H1 (cell line): ENCODE measurements at places on chromosomes 11 and 22.

DNA sequence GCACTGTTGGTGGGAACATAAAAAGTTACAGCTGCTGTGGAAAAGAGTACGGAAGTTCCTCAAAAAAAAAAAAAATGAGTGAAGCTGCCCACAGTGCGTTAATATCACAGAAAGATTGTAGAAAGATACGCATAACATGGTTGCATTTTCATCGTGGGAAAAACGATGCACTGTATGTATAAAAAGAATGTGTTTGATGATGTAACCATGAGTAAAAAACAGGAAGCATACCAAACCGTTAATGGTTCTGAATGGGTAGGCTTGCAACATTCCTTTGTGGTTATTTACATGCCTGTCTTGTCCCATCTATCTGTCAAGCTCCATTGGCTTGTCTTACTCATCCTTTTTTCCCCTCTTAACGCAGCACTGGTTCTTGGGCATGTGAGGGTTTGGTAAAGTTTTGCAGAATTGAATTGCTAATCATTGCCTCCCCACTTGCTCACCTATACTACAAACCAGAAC, 33.8 kb upstream of the DKK3 start:
- no peak overlapping the region for H3K4me3 ChIP-seq
- no peaks in the 10 kb centered on the region; the same call in 1 of the 2 replicates for H3K27me3 ChIP-seq
- H3K27ac ChIP-seq = no peak overlapping the region
- no peaks in the 10 kb centered on the region for H3K4me1 ChIP-seq
- DNase-seq = no peak

DNA sequence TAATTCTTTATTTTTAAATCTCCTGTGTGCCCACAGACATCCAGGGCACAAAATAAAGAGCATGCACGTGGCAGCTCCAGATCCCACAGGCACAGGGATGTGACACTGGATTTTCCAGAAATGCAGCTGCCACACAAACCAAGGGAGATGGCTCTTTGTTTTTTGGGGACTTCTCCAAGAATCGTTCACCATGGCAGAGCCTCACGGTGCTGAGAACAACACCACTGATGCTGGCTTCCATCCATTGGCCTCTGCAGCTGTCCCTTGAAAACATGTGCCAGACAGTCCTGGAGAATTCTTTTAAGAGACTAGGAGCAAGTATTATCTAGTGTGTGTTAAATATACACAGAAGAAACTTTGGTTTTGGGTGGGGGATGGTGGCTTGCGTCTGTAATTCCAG, 108.4 kb upstream of the SLC22A12 start:
- peaks cover under 1% of the 10 kb centered on the region; the same call in 1 of the 2 replicates for H3K4me1 ChIP-seq
- H3K4me3 ChIP-seq = no peak overlapping the region

- no peak overlapping the region for H3K4me3 ChIP-seq
- H3K27me3 ChIP-seq = no peaks in the 10 kb centered on the region
- no peak overlapping the region for H3K27ac ChIP-seq
- H3K36me3 ChIP-seq = no peaks in the 10 kb centered on the region
These were observed 565.8 kb upstream of the LRRC4C start for GRCh38 chr11:42025121-42025803.

DNA sequence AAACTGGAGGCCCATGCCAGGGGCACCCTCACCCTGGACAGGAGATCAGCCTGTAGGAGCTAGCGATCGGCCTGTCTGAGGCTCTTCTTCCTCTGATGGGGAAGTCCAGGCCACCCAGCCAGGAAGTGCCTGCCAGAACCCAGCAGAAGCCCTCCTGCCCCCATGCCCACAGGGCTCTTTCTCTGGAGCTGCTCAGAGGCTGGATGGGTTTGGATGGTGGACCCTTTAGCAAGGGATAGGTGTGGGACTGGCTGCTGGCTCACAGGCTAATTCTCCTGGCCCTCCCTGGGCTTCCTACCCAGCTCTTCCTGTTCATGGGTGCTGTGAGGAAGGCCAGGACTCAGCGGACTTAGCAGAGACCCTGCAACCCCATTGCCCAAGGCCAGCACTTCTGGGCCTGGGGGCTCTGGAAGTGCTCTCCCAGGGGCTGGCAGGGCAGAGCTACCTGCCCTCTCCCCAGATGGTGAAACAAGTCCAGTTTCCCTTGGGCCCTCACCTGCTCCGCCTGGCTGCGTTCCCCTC, 7.6 kb downstream of the FXYD2 start:
- H3K4me3 ChIP-seq = no peak overlapping the region
- H3K4me1 ChIP-seq = peaks cover 11% of the 10 kb centered on the region

- H3K27me3 ChIP-seq = no peaks in the 10 kb centered on the region
- H3K4me3 ChIP-seq = no peak overlapping the region
- no peak for DNase-seq
- no peaks in the 10 kb centered on the region for H3K4me1 ChIP-seq
- H3K27ac ChIP-seq = no peak overlapping the region
- H3K36me3 ChIP-seq = no peaks in the 10 kb centered on the region
These were observed 21.9 kb upstream of the PRR5 start for GRCh38 chr22:44680058-44680457.

DNA sequence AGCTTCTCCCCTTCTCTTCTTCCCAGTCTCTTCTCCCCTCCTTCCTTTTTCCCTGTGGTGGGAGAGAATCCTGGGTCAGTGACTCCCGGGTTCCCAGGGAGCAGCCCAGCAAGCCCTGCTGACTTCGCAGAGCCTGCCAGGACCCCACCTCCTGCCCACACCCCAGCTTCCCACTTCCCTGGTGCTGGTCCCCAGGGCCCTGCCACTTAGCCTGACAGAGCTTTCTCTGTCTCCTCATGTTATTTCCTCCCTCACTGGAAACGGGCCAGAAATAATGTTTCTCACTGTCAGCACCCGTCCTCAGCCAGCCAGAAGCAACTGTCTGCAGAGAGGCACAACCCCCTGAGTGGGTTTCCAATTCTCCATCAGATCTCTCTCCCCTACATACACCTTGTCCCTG, 27.1 kb downstream of the C11orf96 start:
- no peaks in the 10 kb centered on the region for H3K4me1 ChIP-seq
- no peaks in the 10 kb centered on the region for H3K36me3 ChIP-seq
- no peak overlapping the region for H3K4me3 ChIP-seq
- no peak overlapping the region for H3K27ac ChIP-seq
- no peak for DNase-seq

GRCh38 chr11:43573233-43573632, 107.3 kb upstream of the HSD17B12 start:
- peaks cover 5% of the 10 kb centered on the region for H3K4me1 ChIP-seq
- no peak overlapping the region; the same call in 1 of the 2 replicates for H3K4me3 ChIP-seq
- no peak overlapping the region for H3K27ac ChIP-seq
- DNase-seq = no peak
- peaks cover 66% of the 10 kb centered on the region for H3K27me3 ChIP-seq
